Thyroid gland (tissue), 4 donors: ENCODE measurements at places on chromosomes 5 and 9.

GRCh38 chr5:8691221-8691620 lies 822.3 kb downstream of the MTRR start:
- no peak overlapping the region for H3K27ac ChIP-seq
- H3K4me1 ChIP-seq = no peaks in the 10 kb centered on the region
- DNase-seq = no peak
- H3K36me3 ChIP-seq = no peaks in the 10 kb centered on the region

DNA sequence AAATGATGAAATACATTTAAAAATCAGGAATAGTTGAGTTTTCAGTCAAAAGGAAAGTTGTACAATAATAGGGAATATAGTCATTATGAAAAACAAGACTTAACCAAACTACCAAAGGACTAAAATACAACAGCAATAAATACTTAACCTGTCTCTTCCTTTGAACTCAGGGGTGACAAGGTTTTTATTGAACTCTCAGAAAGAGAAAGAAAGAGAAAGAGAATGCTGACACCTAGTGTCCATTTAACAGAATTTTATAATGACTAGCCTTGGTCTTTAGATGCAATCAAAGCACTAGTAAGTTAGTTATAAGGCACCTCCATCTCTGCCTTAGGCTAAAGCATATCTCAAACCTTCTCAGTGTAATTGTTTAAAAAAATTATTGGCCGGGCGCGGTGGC lies 47.5 kb downstream of the UIMC1 start:
- no peak overlapping the region for H3K4me3 ChIP-seq
- no peaks in the 10 kb centered on the region for H3K4me1 ChIP-seq
- H3K36me3 ChIP-seq = no peaks in the 10 kb centered on the region
- H3K27ac ChIP-seq = no peak overlapping the region

- DNase-seq = no peak
- H3K36me3 ChIP-seq = no peaks in the 10 kb centered on the region
- no peak overlapping the region for H3K4me3 ChIP-seq
- peaks cover 8% of the 10 kb centered on the region for H3K4me1 ChIP-seq
- no peak overlapping the region for H3K27ac ChIP-seq
- H3K27me3 ChIP-seq = no peaks in the 10 kb centered on the region
These were observed 77.5 kb upstream of the SPINK5 start for GRCh38 chr5:147986134-147986757.

- H3K4me3 ChIP-seq = no peak overlapping the region
- H3K27me3 ChIP-seq = no peaks in the 10 kb centered on the region
These were observed 72.5 kb downstream of the PHF2 start for GRCh38 chr9:93648836-93649235.

GRCh38 chr9:107721705-107722245 lies 232.2 kb upstream of the KLF4 start:
- H3K27ac ChIP-seq = no peak overlapping the region
- no peaks in the 10 kb centered on the region for H3K36me3 ChIP-seq
- DNase-seq = no peak
- no peaks in the 10 kb centered on the region for H3K4me1 ChIP-seq

GRCh38 chr5:93250424-93250823 lies 330.6 kb downstream of the NR2F1-AS1 start:
- no peak for DNase-seq
- H3K27ac ChIP-seq = no peak overlapping the region
- H3K27me3 ChIP-seq = no peaks in the 10 kb centered on the region
- peaks cover 9% of the 10 kb centered on the region for H3K4me1 ChIP-seq

DNA sequence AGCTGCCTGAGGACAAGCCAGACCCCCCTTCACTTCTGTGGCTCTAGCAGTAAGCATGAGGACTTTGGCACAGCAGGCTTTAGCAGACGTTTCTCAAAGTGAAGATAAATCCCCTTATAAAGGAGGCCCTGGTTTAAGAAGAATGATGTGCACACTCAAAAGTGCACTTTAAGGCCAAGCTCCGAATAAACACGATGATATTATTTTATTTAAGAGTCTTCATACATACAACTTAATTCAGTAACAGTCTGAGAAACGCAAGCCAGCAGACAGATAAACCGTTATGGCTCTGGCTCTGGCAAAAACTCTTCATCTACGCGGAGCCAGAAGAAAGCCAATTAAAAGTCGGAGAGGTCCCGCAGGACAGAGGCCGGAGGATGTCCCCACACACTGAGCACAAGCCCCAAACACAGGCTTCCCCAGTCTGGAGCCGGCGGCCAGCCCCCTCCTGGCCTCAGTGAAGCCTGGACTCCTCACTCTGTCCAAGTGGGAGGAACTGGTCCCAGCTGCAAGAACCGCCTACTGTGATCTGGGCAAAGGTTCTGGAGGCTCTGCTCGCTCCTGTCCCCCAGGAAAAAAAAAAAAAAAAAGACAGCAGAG lies 44.6 kb downstream of the ADAMTS2 start:
- H3K4me3 ChIP-seq = no peak overlapping the region
- no peaks in the 10 kb centered on the region for H3K27me3 ChIP-seq
- no peak overlapping the region for H3K27ac ChIP-seq
- H3K36me3 ChIP-seq = no peaks in the 10 kb centered on the region
